ENCODE measurements at places on chromosomes 2 and 18.

- DNase-seq: no peak
Measured at GRCh38 chr18:35581546-35581897, at the start of gene GALNT1. TSS of gene GALNT1 (plus strand) at chr18:35581740. CDS start at chr18:35654663, 72,923 bp downstream.

DNA sequence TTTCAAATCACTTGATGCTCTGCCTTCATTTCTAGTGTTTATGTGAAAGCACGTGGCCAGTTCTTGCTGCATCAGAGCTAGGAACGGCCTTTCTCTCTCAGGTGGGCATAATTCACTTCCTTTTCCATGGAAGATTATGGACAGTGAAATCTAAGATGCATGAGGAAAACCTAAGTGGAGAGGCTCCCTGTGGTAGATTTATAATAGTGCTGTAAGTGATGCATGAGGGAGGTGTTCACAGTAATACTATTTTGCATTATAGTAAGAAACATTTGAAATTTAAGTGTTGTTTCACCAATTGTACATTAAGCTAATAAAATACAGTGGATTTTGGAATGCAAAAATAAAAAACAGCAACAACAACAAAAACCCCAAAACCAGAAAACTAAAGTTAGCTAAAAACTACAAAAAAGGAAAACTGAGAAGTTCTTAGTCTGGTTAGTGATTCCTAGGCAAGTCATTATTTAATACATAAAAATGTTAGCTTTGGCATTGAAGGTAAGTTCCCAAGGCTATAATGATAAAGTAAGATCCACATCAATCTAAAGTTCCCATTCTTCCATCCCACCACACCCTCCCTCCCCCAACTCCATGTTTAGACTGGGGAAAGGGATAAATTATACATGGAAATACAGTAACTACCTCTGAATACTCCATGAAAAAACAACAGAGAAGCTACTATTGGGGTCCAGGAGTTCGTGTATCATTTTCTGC lies 153.9 kb downstream of the NAPG start:
- DNase-seq: no peak

DNA sequence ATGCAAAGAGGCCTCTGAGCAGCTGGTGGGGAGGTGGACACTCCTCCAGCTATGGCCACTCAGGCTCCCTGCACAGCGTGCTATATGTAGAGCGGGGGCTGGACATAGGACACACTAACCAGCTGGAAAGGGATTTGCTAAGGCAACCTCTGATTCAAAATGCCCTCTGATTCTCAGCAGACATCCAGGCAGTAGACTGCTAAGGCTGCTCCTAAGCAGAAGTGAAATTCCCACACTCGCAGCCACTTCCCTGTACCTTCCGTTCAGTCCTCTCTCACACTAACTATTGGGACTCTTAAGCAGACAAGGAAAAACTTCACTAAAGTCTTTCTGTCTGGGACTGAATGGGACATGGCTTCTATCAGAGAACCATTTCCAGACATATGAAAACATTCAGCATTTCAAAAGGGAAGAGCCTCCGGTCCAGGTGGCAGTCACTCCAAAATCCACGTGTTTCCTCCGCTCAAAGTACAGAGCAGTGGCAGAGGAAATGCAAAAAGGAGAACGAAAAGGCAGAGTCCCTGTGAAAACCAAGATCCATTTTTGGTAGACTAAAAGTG lies 265.8 kb downstream of the TTC32 start:
- no peak for DNase-seq

- no peak for DNase-seq
Measured at GRCh38 chr18:52242711-52243110, 97.3 kb upstream of the DCC start.

- DNase-seq: no peak
Measured at GRCh38 chr2:23705771-23706612, 220.9 kb downstream of the ATAD2B start.

- DNase-seq: no peak
Measured at GRCh38 chr2:40255103-40255502, 196.8 kb downstream of the SLC8A1 start.

GRCh38 chr18:78542204-78542603 lies 437.4 kb upstream of the SALL3 start:
- DNase-seq: no peak

- DNase-seq: no peak
Measured at GRCh38 chr2:59713577-59713976, 839.9 kb downstream of the BCL11A start.

DNA sequence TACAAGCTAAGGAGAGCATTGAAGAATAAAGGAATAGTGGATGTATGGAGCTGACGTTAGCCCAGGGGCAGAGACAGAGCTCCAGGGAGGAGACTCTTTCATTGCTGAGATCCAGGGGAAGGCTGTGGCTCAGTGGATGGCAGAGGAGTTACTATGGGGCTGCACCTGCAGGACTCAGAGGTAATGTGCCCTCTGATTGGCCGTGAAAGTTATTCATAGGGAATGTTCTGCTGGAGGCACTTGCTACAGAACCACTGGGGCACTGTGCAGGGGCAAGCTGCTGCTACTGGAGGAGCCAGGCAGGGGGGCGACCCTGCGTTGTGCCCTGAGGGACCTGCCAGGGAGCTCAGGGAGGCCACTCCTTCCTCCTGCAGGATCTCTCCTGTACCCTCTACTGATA lies 199.2 kb downstream of the PTPRM start:
- no peak for DNase-seq

DNA sequence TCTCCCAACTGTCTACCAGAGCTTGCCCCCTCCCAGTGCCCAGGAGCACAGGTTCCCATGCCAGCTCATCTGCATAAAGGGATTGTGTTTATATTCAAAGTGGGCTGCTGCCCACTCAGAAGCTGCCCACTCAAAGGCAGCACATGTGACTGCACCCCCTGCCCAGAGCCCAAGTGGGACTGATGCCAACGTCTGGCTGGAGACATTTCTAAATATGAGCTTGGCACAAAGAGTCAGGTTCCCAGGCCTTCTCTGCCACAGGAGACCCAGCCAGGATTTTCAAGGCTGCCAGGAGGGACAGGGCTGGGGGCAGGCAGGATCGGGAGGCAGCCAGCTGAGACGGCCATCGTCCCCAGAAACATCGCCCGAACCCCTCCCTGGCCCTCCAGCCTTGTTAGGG lies 67.1 kb downstream of the ZBTB7C start:
- DNase-seq: peak; percentile 99

- DNase-seq: no peak
Measured at GRCh38 chr2:154447727-154448418, 250.6 kb upstream of the KCNJ3 start.

DNA sequence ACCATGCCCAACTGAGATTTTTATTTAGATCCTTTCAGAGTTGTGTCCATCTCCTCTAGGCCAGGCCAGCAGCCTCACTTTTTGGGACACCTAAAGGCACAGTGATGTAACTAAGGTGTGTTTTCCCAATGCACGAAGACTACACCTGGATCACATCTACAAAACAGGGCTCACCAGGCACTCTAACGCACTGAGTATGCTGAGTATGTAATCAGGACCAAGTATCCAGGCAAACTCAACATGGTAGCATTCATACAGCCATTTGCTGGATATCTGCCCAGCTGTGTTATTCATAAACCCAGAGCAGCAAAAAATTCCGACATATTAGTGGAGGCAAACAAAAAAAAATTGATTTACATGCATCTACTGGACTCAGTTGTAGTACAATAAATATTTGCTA lies 33.8 kb downstream of the LPIN2 start:
- DNase-seq: no peak

- DNase-seq: peak; percentile 27
Measured at GRCh38 chr2:10285191-10285555, 17.5 kb upstream of the HPCAL1 start.

- DNase-seq: no peak
Measured at GRCh38 chr2:134027980-134028379, 225.9 kb upstream of the MGAT5 start.

DNA sequence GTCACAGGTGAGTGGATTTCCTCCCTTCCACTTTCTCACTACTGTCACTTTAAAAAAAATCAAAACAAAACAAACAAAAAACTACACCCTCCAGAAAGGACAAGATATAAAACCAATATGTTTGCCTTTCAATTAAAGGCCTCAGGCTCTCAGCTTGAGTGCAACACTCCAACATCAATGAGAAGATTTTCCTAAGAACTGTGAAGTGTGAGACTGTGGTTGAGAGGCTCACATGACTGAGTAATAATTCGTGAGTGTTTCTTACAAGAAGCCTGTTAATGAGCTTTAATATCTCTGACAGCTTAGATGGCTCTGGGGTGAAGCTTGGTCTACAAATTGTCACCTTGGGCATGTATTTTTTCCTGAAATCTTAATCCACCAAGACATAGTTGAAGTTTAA lies 216.1 kb downstream of the ETAA1 start:
- DNase-seq: no peak
